ENCODE measurements at places on chromosomes 13 and 19.

DNA sequence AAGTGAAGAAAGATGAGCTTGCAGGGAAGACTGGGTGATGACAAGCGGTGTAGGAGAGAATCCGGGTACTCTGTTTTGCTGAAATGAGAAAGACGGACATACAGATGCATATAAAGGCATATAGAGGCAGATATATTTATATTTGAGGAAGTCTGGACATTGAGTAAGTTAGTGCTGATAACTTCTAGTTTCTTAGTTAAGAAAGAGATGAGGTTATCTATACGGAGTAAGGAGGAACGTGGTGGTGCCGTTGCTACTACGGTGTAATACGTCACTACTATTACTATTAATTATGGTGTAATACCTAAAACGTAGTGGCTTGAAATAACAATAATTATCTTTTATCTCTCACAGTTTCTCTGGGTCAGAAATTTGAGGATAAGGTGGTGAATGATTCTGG is 9.8 kb upstream of the CPB2 start:
- no peak for DNase-seq

GRCh38 chr19:37466277-37466797 is 907 bp downstream of the ZNF569 start:
- DNase-seq: no peak

- DNase-seq: no peak
These were observed 13.8 kb downstream of the CILP2 start for GRCh38 chr19:19551853-19552192.

DNA sequence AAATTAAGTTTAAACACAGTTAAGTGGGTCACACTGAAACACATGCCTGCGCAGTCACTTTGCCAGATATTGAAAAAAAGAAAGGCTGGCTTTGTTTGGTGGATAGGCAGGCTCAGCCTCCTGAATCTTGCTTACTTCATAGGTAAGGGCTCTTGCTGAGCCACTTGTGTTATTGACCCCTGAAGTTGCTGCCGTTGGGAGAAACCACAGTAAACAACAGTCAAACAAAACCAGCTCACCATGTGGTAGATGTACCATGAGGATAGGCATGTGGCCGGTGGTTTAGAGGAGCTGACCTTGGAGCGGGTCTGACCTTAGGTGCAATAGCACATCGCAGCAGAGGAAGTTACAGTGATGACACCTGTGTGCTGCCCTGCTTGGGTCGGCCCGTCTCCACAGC is 52.2 kb downstream of the SPATA13 start:
- DNase-seq: no peak

DNA sequence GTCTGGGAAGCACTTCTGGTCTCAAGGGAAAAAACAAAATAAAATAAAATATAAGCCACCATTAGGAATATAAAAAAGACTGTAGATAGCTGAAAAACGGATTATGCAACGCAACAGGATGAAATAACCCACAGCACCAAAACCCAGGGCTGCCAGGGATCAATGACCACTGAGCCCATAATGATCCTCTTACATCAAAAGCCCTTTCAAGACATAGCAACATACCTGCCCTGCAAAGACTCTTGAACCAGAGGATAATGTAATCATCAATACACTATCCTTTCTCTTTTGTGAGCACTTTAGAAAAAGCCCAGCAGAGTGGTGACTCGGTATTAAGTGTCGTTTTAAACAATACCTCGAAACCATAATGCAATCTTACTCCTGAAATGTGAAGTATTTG is 235.0 kb upstream of the SOX21 start:
- DNase-seq: no peak

- DNase-seq: no peak
These were observed 324.3 kb downstream of the ZNF536 start for GRCh38 chr19:30696514-30696913.

DNA sequence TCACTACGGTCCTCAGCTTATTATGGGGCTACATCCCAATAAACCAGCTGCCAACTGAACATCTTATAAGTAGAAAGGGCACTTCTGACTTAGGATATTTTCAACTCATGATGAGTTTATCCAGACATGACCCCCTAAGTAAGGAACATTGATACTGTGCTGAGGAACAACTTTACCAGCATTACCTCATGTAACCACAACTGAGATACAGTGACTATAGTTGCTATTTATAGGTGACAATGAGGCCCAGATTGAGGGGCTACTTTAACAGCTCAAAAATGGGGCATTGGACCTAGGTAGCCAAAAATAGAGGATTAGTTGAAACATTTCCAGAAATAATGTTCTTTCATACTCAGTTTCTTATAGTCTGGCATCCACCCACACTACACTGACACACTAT is 26.8 kb downstream of the SKA3 start:
- no peak for DNase-seq

- DNase-seq: no peak
These were observed 3.4 kb upstream of the RFX2 start for GRCh38 chr19:6113616-6114188.

GRCh38 chr13:84136582-84136981 is 254.3 kb upstream of the SLITRK1 start:
- DNase-seq: no peak

GRCh38 chr13:27120011-27120410 is 51.6 kb downstream of the USP12 start:
- no peak for DNase-seq

DNA sequence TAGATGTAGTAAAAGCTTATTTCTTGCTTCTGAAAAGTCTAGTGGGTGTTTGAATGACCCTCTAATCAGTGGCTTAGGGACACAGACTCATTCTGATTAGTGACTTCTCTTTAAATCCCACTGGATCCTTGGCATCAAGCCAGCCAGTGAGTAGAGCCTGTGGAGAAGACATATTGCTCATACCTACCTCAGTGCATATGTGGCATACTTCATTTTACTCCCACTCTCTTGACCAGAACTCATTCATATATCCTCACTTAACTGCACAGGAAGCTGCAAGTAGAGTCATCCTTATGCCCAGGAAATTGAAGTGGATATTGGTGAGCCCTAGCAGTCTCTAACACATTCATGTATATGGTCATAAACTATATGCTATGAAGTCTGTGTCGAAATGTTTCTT is 148.3 kb downstream of the PDS5B start:
- no peak for DNase-seq

GRCh38 chr13:23877286-23877685 is 11.9 kb downstream of the MIPEP start:
- DNase-seq: no peak

- DNase-seq: no peak
These were observed at the start of gene NLRP12 for GRCh38 chr19:53824134-53824611. Gene NLRP12, minus strand, starts transcription at chr19:53824314. Its CDS starts 140 bp downstream, at chr19:53824174.

- no peak for DNase-seq
These were observed 48.7 kb upstream of the PCCA start for GRCh38 chr13:100040196-100040595.

- no peak for DNase-seq
These were observed 574 bp downstream of the CYP2S1 start for GRCh38 chr19:41193430-41194156.

DNA sequence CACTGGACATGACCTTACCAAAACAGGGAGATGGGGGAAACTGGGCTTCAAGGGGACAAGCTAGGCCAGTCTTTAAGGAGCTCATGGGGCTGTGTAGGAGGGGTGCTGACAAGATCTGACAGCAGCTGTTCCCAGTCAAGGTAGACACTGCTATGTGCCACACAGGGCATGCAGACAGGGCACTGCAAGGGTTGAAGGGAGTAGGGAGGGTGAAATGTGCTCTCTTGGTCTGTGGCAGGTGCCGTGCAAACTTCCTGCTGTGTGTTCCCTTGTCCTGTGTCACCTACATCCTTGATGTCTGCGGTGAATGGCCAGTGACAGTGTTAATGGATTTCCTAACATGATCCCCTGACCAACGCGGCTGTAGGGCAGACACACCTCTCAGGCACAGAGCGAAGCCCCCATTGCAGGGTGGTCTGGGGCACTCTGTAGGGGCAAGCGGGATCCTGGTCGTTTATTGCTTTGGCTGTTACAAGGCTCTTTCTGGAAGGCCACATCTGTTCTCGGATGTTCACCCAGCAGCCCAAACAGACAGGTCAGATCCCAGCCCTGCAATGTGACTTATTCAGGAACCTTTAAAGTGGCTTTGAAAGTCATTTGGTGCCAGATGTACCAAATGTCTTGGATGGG is 199.5 kb upstream of the ZNF536 start:
- DNase-seq: no peak

- peak; percentile 81 for DNase-seq
These were observed 3.9 kb downstream of the ANKRD24 start for GRCh38 chr19:4186087-4186993.

DNA sequence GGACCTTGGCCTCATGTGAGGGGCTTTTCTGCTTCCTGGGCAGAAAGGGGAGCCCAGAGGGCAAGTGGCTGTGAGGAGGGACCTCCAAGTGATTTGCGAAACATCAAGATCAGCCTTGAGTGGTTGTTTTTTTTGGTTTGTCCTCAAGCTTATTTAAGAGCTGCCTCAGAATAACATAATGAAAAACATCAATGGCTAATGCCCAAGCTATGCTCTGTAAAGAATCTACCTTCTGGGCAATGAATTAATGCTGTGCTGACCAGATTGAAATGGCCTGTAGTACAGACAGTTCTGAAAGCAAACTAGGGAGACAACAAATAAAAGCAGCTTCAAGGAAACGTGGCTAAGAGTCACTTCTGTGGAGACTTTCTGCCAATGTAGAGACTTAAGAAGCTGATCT is 8.3 kb downstream of the TMEM255B start:
- no peak for DNase-seq

GRCh38 chr19:7272856-7273578 is 21.2 kb downstream of the INSR start:
- no peak for DNase-seq

GRCh38 chr13:35817642-35818607 is 313.3 kb downstream of the DCLK1 start:
- DNase-seq: no peak

DNA sequence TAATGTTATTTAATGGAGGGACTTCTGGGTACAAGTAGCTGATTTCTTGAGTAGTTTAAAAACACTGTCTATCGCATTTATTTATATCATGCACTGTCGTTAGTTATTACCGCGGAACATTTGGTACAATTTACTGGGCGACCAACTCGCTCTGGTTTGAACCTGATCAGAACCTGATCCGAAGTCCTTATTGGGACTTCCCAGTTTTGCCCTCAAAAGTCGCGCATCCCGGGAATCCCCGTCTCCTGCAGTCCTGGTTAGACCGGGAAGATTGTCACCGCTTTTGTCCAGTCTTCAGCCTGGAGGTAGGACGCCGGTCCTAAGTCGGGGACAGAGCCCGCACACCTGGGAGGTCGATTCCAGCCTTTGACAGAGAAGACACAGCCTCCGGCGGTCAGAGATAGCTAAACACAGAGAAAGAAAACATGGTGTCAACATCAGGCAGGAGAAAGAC is 694 bp downstream of the CLN5 start:
- DNase-seq: no peak

DNA sequence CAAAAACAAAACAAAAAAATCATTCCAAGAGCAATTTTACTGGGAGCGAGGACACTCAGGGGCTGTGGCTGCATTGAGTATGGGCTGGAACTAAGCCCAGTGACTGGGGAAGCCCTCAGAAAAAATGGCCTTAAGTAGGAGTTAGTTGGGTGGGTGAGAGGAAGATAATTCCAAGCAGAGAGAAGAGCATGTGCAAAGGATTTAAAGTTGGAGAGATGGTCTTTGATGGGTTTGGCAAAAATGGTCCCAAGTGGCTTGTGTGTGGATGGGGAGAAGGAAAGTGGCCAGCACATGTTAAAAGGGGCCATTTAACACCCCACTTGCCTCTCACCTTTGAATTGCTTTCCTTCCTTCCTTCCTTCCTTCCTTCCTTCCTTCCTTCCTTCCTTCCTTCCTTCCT is 6.7 kb upstream of the CYP4F22 start:
- no peak for DNase-seq

- no peak for DNase-seq
These were observed 4.0 kb downstream of the RASL11A start for GRCh38 chr13:27274631-27275030.

- DNase-seq: no peak
These were observed 948.3 kb downstream of the SLITRK1 start for GRCh38 chr13:82934000-82934399.

- no peak for DNase-seq
These were observed 7.6 kb upstream of the GMIP start for GRCh38 chr19:19651076-19651475.

DNA sequence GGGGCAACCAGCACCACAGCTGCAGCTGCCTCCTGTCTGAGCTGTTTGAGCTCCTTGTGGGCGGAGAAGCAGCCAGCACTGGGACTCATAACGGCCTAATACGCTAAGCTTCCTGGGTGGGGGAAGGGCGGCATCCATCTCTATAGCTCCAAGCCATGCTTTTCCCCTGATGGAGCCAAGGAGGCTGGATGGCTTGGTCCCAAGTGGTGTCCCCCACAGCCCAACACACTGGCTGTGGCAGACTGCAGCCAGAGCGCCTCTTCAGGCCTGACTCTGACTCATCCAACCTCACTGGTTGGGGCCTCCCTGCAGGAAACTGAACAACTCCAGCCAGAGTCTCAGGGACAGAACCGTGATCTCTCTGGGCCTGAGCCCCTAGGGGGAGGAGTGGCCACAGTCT is 537.3 kb downstream of the SUCLA2 start:
- DNase-seq: no peak

DNA sequence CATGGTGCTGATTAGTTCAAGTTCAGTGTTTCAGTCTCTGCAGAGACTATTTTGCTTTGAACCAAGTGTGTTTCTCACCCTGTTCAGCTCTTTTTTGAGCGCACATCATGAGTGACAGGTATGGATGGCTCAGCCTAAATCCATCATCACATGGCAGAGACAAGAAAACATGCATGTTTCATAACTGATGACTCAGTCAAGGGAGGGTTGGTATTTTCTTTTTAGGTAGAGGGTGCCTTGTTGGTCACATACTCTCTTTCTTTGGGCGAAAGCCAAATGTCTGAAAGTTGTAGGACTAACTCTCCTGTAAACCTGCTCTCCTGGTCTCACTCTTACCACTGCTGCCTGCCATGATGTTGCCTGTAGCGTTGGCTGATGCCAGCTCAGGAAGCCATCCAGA is 48.1 kb upstream of the RAP2A start:
- DNase-seq: no peak

GRCh38 chr19:50943074-50943828 is 9.6 kb downstream of the KLK5 start:
- DNase-seq: no peak
